ENCODE measurements at places on chromosomes 7 and 10.

DNA sequence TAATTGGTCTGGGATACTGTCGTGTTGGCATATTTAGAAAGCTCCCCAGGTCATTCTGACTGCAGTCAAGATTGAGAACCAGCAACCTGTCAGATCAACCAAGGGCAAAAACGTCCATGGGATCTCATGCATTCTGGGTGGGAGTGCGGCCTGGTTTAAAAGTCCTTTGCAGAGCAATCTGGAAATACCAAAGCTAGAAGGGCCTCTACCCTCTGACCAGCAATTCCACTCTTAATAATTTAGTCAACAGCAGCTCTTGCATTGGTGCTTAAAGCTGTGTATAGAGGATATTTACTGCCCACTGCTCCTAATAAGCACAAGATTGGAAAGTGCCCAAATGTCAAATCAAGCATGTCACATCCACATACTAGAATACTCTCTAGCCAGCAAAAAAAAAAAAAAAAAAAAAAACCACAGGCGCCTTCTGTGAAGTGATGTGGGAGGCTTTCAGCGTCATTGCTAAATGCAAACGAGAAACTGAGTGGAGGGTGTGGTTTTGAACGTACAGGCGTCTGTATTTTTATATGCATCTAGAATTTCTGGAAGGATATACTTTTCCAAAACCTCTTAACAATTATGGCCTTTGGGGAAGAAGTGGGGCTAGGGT, 44.8 kb upstream of the HSPA12A start:
- no peak for DNase-seq

DNA sequence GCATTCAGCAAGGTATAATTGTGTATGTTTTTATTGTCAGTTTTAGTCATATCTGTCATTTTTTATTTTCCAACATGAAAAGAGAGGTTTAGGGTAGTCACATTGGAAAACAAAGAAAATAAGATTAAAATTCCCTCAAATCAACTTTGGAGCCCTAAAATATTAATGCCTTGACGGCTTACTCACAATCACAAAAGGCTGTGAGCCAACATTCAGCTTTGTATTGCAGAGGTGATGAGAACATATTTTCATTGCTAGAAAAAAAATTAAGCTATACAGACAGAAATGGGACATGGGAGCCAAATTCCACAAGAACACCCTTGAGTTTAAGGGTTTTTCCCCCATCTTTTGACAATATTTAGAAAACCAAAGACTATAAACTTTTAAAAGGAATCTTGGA, 30.2 kb downstream of the CALD1 start:
- no peak for DNase-seq

GRCh38 chr7:763762-764161, 36.7 kb upstream of the PRKAR1B start:
- no peak for DNase-seq

DNA sequence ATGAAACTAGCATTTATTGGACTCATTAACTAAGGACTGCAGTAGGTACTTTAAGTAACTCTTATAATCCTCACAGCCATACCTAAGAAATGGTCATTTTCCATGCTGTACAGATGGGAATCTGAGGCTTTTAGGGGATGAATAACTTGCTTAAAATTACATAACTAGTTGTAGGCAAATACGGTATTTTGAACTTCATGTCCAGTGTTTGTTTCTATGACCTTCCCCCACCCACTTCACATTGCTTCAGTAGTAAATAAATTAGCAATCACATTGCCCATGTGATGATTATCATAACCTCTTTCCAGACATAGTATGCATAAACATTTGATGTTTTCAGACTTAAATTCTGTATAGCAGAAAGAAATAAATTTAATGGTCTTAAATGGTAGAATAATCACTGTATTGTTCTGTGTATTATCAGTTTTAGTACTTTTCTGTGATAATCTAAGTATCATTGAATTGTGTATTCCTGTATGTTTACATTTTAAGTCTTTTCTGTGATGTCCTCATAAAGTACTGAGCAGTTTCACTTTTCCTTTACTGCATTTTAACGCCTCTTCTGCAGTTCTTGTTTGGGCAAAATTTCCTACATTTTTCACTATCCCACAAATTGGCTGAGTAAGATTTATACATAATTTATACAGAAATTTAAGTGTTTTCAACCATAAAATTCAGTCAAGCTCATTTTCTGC, 48.3 kb downstream of the ANKIB1 start:
- no peak for DNase-seq

GRCh38 chr7:85343484-85343883, 156.6 kb upstream of the SEMA3D start:
- no peak for DNase-seq

GRCh38 chr10:91694170-91694794, 61.4 kb upstream of the PPP1R3C start:
- DNase-seq, result peak; percentile 3

DNA sequence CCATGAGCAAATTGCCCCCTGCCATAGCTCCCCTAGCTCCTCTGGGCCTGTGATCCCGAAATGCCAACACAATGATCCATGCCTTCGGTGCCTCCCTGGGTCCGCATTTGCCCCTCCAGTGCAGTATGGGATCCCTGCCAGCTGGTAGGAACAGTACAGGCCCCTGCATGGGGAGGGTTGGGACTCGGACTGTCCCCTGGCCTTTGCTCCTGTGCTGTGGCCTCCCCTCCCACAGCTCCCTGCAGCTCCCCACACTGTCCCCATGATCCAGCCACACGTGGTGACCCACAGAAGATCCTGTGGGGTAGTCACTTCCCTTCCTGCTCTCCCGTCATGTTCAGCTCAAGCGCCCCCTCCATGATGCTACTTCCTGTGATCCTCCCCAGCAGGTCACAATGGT, 140.3 kb downstream of the MAPK8 start:
- no peak for DNase-seq

- DNase-seq, result peak; percentile 56
Measured at GRCh38 chr10:97378933-97379921, 21.9 kb downstream of the RRP12 start.

DNA sequence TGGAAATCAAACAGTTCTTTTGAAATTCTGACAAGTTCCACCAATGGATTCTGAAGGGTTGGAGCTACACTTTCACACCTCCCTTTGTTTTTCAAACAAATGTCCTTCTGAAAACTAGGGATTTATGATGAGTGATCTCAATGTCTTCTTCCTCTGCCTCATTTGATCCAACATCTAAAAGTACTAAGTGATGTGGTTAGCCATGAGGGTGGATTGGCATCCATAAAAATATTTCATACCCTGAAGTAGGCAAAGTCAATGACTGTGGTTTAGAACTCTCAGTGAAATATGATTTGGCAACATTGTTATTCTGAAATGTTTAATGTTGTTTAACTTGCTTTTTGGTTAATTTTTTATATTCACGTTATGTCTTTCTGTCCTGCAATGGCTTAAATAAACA, 136.9 kb downstream of the MBL2 start:
- no peak for DNase-seq

GRCh38 chr10:13515467-13515866, 13.3 kb downstream of the BEND7 start:
- DNase-seq, result no peak

DNA sequence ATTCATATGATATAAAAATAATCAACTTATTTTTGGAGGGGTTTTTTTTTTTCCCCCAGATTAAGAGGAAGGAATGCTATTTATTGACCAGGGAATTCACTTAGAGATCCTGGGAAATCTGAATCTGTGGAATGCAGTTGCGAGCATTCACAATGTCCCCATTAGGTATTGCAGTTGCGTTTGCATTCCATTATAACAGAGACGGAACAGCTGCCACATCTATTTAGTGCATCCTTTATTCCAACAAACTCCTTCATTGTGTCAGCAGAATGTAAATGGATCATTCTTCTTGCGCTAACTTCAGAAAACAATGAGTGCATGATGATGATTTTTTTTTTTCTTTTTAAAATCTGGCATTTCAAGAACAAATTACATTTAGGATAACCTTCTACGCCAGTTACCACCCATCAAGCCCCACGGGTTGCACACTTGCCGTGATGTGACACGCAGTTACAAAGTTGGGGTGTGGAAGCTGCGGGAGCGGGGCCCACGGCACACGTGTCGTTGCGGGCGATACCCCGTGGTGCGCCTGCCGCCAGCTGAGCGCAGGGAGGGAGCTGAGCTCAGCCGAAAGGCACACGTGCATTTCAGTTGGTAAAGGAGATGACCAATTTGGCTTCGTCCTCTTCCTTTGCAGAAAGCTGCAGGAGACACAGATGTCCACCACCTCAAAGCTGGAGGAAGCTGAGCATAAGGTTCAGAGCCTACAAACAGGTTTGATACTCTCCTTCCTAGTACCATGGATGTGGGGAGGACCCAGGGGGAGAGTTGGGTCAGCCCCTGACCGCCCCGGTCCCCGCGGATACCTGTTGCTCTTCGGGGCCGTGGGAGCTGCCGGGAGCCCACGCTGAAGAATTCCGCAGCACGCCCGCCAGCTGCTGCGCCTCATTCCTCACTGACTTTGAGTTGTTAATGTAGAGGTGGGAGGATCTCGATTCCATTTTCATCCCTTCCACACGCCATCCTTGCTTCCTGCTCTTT, 175.3 kb upstream of the SH2B2 start:
- no peak for DNase-seq

DNA sequence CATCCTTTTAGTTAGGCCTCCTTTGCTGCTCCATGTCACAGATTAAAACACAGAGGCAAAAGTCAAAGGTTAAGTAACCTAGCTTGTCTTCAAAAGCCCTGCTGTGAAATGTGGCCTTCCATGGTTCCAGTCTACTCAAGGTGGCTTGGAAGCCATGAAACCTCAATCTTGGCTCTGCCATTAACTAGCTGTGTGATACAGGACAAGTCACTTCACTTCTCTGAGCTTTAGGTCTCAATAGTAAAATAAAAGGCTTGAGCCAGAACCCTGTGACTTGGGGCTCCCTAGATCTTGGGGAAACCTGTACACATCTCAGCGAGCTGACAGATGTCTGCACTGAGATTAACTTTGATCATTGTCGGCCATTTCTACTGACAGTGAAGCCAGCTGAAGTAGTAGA, 48.0 kb upstream of the KMT2E start:
- no peak for DNase-seq
